ENCODE measurements at places on chromosomes 13 and 19.
A peak's percentile ranks its signal among the peaks of the same experiment; 100 is the strongest.

GRCh38 chr13:76293346-76293745 is 592.9 kb downstream of the KCTD12 start:
- DNase-seq: no peak

DNA sequence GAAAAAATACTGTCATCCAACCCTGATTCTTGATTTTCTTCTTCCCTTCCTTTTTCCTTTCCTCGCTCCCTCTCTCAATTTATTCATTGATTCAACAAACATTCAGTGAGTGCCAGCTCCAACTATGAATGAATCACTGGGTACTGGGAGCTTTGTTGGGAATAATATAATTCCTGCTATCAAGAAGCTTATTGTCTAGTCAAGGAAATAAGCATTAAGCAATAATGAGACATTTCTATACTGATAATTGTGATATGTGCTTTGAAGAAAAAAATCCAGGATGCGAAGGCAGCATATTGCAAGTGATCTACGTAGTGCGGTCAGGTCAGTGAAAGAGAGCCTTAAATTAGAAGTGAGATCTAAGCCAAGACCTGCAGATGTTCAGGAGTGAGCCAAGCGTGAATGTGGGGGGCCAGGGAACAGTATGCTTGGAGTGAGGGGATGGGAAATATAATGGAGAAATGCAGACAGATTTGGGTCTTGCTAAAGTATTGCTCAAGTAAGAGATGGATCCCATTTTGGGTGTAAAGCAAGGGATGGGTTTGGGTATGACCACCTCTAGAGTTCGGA is 253.5 kb downstream of the LHFPL6 start:
- DNase-seq: no peak

DNA sequence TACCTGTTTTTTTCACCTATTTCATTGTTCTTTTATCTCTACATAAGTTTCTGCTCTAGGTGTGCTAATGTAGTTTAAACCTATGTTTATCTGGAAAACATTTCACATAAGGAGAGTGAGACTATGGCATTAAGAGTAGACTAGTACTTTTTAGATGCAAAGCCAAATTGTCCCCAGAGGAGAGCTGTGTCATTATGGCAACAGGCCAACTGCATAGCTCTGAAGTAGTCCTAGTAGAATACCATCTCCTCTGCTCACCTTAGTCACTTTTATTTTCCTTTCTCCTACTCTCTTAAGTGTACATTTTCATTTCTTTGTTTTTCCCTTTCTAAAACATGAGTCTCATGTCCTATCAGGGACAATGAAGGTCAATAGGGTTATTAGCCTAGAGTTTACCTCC is 123.1 kb downstream of the ITGBL1 start:
- DNase-seq: no peak

- no peak for DNase-seq
Observed at GRCh38 chr13:27966641-27967202, 2.4 kb downstream of the CDX2 start.

DNA sequence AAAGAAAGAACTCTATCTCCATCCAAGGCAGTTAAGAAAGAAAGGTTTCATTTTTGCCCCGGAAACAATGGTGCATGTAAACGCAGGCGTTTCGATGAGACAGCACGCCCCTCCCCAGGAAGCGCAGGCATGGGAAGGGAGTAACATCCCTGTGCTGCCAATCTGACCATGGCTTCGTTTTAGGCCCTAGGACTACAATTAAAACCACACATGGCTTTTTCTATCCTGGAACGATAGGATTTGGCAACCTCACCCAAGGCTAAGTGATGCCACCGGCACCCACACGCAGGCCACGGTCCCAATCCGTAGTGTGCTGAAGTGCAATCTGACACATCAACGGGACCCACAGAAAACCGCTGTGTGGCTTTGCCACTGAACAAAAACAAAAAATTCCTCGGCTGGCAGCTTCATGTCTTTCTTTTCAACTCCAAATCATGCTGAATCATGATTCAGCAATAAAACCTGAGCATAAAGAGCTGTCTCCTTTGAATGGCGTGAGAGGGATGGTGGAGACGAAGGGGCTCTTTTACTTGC is 24.2 kb downstream of the RANBP3 start:
- DNase-seq: peak; percentile 84

DNA sequence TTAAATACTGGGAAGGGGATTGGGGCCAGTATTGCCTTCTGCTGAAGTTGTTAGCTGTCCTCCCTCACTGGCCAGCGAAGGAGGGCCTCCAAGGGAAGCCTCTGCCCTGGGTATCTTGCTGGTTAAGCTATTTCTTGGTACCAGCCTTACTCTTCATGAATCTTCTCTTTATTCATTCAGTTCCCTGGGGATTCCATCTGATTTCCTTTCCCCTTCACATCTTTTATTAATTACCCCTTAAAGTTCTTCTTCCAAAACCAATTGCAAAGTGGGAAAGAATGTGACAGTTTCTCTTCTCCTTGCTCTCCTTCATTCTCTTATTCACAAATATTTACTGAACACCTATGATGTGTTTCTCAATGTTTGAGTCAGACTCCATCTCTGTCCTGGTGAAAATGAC is 36.7 kb upstream of the STK24 start:
- DNase-seq: no peak

- no peak for DNase-seq
Observed at GRCh38 chr19:5590151-5590864, 22.6 kb upstream of the TINCR start.

- peak; percentile 88 for DNase-seq
Observed at GRCh38 chr19:15551293-15552004, 43.1 kb downstream of the CYP4F22 start.

- no peak for DNase-seq
Observed at GRCh38 chr13:31996601-31997000, 35.0 kb upstream of the FRY start.

DNA sequence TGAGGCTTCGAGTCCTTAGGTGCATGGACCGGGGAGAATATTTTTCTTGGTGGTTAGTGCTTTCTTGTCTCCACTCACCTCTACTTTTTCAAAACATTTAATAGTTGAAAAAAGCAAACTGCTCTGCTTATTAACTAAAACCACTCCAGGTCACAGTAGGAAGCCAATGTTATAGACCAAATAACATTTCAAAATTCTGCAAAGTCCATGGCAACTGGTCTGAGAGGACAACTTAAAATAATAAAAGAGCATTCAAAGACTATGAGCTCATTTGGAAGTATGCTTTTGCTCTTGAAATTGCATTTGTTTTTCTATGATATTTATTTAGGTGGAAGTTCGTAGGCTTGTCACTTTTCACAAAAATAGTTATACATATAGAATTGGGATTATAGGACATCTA is 483.0 kb downstream of the DCT start:
- no peak for DNase-seq

DNA sequence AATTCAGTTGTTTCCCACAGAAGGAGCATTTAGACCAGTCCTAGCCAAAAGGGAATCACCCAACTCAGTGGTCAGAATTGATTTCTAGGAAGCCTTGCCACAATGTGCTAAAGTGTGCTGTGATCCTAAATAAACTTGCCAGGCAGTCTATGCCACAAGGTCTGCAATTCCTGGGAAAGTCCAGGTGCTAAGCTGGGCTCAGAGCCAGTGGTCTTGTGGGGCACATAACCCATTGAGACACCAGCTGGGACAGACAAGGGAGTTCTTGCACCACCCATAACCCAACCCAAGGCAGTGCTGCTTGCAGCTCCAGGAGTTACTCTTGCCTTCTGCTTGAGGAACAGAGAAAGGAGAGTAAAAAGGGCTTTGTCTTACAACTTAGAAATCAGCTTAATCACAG is 489.5 kb upstream of the SPRY2 start:
- DNase-seq: no peak

- no peak for DNase-seq
Observed at GRCh38 chr13:61857198-61857597, 441.5 kb upstream of the PCDH20 start.

DNA sequence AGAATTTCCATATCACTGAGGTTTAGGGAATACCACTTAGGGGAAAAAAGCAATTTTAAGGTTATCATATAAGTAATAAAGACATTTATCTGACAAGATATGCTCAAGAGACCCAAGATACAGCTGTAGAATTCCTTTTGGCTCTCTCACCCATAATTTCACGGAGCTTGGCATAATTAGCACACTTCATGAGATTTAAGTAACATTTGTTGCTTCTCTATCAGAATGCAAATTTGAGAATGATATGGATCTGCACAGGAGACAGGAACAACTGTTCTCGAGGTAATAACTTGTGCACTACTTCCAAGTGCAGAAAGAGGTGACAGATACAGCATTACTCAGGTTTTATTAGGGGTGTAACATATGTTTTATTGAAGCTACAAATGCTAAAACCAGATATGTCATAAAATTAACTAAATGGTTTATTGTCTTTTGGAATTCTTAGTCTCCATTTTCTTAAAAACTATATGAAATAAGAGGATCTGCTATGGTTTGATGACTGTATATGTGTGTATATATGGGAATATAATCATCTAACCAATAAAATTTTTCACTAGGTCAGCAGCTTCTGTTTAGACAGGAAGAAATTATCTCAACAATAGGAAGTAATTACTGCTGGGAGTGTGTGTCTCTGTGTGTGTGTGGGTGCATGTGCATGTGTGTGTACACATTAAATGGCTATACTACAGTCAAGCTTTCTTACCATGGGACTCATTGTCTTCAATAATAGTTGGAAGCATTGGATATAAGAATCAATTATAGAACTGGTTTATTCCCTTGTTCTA is 401.3 kb downstream of the PCDH17 start:
- no peak for DNase-seq

- DNase-seq: no peak
Observed at GRCh38 chr13:100195568-100195967, 106.7 kb downstream of the PCCA start.

- DNase-seq: peak; percentile 86
Observed at GRCh38 chr19:50147462-50148423, 15.3 kb downstream of the IZUMO2 start.

DNA sequence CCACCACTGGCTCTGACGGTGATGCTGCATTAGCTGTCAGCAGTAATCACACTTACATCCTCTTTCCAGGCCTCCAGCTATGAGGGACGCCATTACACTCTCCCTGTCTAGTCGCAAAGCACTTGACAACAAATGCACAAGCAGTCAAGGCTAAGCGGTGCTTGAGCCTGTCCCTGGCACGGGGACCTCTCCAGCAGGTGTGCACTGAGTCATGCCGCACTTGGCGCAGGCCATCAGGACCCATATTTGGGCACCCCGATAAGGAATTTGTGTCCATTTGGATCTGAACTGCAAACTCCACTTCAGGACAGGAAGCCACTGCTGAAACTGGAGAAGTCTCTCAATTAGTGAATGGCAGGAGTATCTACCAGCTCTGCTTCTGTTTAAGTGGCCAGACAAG is 301.9 kb upstream of the OBI1 start:
- DNase-seq: no peak

GRCh38 chr13:98945863-98946605 is 31.8 kb downstream of the DOCK9 start:
- DNase-seq: no peak

DNA sequence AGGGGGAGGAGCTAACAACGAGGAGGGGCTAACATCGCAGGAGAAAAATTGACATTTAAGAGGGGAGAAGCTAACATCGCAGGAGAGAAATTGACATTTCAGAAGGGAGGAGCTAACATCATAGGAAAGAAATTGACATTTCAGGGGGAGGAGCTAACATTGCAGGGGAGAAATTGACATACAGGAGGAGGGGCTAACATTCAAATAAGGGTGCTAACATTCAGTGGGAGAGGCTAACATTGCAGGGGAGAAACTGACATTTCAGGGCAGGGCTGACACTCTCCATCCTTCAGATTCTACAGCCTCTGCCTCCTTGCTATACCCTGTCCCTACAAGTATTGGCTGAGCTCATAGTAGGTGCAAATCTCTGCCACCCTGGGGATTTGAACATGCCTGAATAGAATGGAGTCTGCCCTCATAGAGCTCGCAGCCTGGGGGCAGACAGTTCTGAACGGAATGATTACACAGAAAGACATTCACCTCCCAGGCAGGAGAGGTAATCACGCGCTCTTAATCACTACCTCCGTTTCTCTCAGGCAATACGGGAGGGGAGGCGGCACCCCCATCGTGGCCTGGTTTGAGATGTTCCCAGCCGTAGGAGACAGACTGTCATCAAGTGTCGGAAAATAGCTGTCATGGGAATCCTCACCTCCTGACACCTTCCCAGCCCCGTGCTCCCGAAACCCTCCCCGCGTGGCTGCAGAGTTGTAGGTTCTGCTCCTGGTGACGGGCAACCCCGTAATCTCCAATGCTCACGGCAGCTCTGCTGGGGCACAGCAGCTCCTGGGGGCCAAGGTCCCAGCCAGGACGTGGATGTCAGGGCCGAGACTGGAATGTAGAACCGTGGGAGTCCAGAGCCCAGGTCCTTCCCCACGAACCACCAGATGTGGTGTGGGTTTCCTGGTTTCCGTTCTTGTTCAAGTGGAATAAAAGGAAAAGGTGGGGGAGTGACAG is 9.5 kb downstream of the GPR32 start:
- DNase-seq: no peak

- no peak for DNase-seq
Observed at GRCh38 chr13:21583478-21583877, 20.5 kb downstream of the MICU2 start.

GRCh38 chr19:31498781-31499180 is 149.5 kb upstream of the TSHZ3 start:
- no peak for DNase-seq

- DNase-seq: no peak
Observed at GRCh38 chr19:6333439-6333838, at the start of gene ACER1. ACER1 (minus strand) TSS chr19:6333612; CDS start chr19:6333551, 61 bp downstream.

Measured in activated CD4-positive, alpha-beta T cell treated with anti-CD3 and anti-CD28 coated beads, Interleukin-2, amount 10 ng/mL, durations not matched to agents 24 days and 14 days (primary cell).